ENCODE measurements at places on chromosomes 2 and 18.

- DNase-seq = no peak
These were observed 28.2 kb upstream of the PRLH start for GRCh38 chr2:237538001-237538720.

DNA sequence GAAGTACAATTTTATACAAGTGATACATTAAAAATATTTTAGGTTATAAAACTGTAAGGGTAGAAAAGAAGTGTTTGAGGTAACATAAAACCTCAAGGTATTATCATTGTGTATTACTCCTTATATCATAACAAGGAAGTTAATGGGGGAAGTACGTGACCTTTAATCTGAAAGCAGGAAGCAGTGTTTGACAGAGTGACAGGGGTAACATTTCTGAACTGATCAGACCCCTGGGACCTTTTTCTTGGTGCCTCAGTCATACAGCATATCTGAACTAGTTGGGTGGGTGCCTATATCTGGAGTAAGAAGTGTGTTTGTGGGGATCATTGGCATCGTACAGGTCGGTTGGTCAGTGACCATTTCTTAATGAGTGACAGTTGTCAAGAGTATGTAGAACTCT lies 43.0 kb downstream of the MALT1 start:
- DNase-seq = no peak

GRCh38 chr2:162317861-162318327 lies 590 bp downstream of the IFIH1 start:
- DNase-seq = no peak

GRCh38 chr2:30351949-30352348 lies 95.1 kb upstream of the LCLAT1 start:
- DNase-seq = no peak

DNA sequence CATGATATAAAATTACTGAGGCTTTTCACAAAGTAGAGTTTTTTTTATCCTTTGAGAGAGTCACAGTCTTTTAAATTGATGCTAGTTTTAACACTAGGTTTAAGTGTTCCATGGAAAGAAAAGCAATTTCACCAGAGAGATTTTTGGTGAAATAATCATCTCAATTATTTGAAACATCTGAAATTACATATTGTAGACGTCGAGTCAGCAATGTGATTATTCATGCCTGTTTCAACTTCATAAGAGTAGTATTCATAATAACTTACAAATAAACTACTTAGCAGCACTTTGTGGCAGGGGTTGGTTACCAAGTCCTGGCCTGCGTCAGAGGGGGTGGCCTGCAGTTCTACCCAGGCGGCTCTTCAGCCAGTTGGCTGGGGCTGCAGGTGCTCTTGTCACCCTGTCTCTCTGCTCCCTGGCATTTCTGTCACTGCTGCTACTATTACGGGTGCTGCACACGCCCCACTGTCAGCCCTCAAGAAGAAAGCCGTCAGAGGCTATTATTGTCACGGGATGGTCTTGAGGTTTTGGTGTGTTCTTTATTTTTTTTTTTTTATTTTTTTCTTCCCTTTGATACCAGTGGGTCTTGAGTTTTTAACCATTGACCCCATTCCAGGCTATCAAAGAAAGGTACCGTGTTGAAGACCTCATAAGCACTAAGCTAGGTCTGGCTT lies 50.4 kb downstream of the MALT1 start:
- no peak for DNase-seq

- no peak for DNase-seq
These were observed 131.4 kb downstream of the ZNF385B start for GRCh38 chr2:179729966-179730365.

DNA sequence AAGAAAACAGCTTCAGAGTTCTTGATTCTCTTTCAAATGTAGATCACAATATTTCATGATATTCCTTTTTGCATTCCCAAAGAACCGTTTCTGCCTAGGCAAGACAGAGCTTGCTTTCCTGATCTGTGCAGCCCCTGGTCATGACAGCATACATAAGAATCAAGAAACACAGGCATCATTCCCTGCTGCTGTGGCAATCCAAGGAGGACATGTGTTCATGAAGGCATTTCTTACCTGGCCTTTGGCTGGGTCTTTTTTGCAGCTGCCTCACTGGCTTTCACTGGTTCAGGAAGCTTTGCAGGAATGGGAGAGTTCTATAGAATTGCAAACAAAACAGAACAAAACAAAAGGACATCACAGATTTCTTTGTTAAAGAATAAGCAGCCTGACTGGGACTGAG lies 87.6 kb upstream of the NFU1 start:
- no peak for DNase-seq

GRCh38 chr2:219334076-219334475 lies 1.5 kb upstream of the RESP18 start:
- no peak for DNase-seq

DNA sequence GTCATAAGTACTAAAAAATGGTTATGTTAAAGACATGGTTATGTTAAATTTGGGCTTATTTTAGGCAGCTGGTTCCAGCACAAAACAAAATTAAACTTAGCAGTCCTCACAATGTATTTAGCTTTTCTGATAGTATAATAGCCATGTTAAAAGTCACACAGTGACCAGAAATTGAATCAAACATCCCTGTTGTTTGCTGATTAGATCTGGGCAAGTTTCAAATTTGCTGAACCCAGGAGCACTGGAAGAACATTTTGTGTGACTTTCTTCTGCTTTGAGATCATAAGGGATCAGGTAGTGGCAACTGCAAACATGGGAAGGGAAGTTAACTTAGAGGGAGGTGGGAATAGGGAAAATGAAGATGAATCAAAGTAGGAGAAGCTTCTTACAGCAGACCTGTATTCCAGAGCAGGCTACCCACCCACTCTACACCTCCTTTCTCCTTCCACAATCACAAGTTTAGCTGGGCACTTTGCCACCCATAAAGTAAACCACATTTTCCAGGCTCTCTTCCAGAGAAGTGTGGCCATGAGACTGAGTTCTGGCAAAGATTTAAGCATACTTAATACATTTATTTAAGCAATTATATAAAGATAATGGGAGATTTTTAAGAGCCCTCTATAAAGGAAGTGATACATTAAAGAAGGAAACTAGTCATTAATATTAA lies 616.1 kb upstream of the LRATD1 start:
- peak; percentile 13 for DNase-seq

GRCh38 chr2:231606941-231607340 lies 14.3 kb downstream of the TEX44 start:
- no peak for DNase-seq

DNA sequence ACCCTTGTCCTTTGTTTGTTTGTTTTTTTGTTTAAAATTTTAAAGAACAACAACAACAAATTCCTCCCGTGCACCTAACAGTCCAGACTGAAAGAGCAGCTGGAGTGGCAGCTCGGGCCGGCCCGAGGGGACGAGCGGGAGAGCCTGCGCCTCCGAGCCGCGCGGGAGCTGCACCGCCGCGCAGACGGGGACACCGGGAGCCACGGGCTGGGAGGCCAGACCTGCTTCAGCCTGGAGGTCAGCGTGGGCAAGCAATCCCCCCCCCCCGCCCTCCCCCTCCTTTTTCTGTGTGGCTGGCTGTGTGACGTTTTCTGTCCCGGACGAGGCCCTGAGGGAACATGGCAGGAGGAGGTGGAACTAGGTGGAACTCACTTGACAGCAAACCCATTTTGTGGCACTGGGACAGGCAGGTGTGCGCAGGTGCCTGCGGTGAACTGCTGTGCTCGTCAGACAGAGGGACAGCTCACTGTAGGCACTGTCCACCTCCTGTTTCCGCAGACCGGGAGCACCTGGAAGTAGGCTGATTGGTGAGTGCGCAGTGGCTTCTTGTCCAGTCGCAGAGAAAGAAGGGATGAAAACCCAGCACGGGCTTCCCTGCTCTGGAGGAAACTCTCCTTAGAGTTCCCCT lies 80.6 kb downstream of the MTCL1 start:
- no peak for DNase-seq

GRCh38 chr2:104945866-104946265 lies 92.0 kb downstream of the POU3F3 start:
- no peak for DNase-seq

DNA sequence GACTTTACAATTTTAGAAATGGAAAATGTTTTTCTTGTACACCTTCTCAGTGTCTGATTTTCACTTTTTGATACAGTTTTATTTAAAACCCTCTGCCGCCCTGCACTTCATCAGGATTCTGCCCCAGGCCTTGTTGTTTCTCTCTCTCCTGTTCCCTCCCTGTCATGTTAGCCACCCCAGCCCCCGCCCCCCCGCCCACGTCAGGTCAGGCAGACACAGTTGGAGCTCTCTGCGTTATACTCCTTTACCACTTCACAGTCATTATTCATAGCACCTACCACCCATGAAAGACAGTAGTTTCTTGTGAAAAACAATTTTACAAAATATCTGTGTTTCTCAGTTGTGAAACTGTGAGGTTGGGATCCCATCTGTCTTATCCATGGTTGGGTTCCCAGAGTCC lies 21.5 kb downstream of the ADNP2 start:
- no peak for DNase-seq

GRCh38 chr2:64727843-64728463 lies 74.2 kb upstream of the SERTAD2 start:
- no peak for DNase-seq

- no peak for DNase-seq
These were observed 129.0 kb upstream of the FAM98A start for GRCh38 chr2:33728106-33728505.

DNA sequence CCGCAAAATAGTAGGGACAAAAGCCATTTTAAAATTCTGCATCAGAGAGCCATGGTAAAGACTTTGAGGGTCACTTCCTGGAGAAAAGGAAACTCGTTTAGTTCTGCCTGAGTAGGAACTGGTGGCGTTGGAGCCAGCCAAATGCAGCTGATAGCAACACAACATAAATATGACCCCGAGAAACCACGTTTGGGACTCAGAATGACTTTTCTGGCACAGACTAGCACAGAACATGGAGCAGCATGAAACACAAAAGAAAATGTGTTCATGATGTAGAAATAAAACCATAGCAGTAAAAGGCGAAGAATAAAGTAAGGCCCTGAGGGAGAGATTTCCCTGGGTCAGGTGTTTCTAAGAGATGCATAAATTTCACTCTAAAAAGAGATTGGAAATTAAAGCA lies 149.2 kb upstream of the KLHL29 start:
- no peak for DNase-seq

DNA sequence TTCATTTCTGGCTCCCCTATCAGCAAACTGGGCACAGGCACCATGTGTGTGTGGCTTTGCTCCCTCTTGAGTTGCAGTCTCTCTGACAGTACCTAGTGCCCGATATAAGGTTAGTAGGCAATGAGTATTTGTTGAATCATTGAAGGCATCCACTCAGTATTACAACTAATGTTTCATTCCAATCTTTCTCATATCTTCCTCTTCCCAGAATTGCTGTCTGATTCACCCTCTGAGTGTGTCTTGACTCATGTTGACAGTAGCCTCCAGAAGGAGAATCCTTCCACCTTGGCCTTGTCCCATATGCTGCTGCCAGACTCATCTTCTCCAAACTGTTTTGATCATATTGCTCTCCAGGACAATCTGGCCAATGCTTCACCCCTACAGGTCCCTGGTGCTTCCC lies 202.5 kb downstream of the LRRTM1 start:
- peak; percentile 68 for DNase-seq

DNA sequence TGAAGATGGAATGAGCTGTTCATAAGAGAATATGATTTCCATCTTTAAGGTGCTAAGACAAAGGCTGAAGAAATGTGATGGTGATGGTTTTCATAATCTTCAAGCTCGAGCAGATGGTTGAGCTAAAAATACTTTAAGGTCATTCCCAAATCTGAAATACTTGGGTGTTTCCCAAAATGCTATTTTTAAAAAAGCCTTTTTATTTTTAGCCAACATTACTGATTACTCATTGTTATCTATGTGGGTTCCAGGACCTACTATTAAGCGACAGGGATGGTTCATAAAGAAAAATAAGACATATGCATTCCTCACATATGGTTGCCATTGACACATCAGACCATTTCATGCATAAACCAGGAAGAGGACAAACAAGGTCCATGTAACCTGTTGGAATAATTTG lies 298.5 kb downstream of the PLCL1 start:
- DNase-seq = no peak

- DNase-seq = no peak
These were observed 510.7 kb downstream of the CNTNAP5 start for GRCh38 chr2:124535816-124536215.

DNA sequence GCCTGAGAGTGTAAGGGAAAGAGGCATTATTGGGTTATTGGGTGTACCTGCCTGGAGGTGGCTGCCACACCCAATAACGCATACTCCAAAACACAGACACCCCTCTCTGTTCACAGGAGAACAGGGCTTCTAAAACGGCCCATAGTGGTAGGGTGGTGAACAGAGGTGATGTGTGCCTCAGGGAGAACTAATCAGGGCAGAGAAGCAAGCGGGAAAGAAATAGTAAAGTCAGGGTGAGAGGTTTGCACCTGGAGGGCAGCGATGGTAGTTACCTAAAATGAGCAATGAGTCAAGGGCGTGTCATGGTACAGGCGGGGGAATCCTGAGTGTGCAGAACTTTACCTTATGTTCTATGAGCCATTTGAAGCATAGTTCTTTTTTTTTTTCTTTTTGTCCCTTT lies 21.6 kb upstream of the VPS4B start:
- DNase-seq = no peak

DNA sequence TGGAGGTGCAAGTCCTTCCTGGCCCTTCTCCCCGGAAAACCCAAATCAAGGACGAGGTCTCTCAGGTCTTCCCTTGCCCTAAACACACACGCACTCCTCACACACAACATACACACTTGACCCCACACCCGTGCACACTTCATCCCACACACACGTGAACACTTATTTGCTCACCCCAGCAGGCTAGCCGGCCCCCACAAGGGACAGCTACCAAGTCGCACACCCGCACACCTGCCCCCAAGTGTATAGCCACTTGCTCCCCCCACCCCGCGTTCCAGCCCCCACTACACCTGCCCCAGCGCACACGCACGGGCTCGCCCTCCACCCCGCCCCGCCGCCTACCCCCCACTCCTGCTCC lies 359 bp downstream of the TGFBRAP1 start:
- DNase-seq = no peak

DNA sequence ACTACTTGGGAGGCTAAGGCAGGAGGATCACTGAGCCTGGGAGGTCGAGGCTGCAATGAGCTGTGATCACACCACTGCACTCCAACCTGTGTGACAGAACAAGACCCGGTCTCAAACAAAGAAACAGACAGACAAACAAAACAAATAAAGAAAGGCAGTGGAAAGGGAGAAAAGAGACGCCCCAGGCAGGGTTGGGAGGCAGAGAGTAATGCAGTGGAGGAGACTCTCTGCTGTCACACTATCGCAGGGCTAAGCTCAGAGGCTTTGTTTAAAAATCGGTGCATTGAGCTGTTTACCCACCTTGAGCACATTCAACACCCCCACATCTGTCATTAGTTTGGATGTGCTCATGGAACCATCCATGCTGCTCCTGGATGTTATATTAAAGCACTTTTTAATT lies 84.2 kb upstream of the RMP24 start:
- DNase-seq = no peak

- no peak for DNase-seq
These were observed 528 bp upstream of the PPP4R3B start for GRCh38 chr2:55618025-55618274.

GRCh38 chr2:64325477-64325851 lies 128.5 kb upstream of the LGALSL start:
- no peak for DNase-seq

GRCh38 chr2:159863526-159864160 lies 65.6 kb upstream of the CD302 start:
- DNase-seq = no peak
